ENCODE measurements at places on chromosomes 11 and 22.

DNA sequence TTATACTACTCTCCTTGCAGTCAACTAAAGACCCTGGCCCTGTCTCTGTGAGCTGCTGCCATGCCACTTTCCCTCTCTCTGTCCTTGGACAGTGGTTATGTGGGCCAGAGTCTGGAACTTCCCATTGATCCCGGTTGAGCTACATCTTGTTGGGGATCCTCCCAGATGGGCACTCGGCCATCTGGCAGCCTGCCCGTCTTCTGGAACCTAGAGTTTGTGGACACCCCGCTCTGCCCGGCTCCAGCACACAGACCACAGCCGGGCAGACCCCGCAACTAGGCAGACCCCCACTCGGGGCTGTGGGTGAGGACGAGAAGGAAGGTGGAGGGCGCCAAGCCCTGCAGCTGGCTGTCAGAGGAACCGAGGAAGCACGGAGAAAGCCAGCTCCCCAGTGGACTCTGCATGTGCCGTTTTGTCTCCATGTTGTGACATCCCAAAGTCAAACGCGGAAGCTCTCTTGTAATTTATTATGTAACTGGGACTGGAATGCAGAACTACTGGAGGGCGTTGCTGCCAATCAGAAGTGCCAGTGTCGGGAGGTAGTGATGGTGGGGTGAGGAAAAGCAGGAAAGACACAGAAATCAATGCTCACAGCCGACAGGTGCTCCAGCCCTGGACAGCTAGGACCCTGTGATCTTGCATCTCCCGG is 207.7 kb downstream of the CEP164 start:
- no peak for DNase-seq

- peak; percentile 44 for DNase-seq
Observed at GRCh38 chr11:10742460-10743208, 8.4 kb upstream of the CTR9 start.

- DNase-seq: no peak
Observed at GRCh38 chr11:74669211-74670160, 61.7 kb downstream of the CHRDL2 start.

GRCh38 chr22:39132281-39132680 is 20.2 kb downstream of the CBX7 start:
- DNase-seq: no peak

- no peak for DNase-seq
Observed at GRCh38 chr11:130420478-130421198, 7.8 kb downstream of the ADAMTS8 start.
